ENCODE measurements at places on chromosomes 3 and 15.

GRCh38 chr3:8972639-8973038, 9.4 kb upstream of the RAD18 start:
- no peak for DNase-seq

- no peak for DNase-seq
These were observed 43.1 kb downstream of the FGF7 start for GRCh38 chr15:49466119-49466518.

GRCh38 chr15:44726136-44726535, 10.2 kb upstream of the TRIM69 start:
- DNase-seq: no peak

- no peak for DNase-seq
These were observed 45.5 kb downstream of the HPS3 start for GRCh38 chr3:149174901-149175300.

- DNase-seq: no peak
These were observed 924.3 kb upstream of the GBE1 start for GRCh38 chr3:82685761-82686160.

GRCh38 chr3:46380471-46381221, 9.9 kb downstream of the CCR5 start:
- DNase-seq: no peak

GRCh38 chr3:88133711-88134263, 16.0 kb upstream of the C3orf38 start:
- DNase-seq: no peak

- DNase-seq: no peak
These were observed 40.1 kb downstream of the FNDC3B start for GRCh38 chr3:172079326-172079976.

GRCh38 chr3:42115215-42115614, 24.1 kb downstream of the TRAK1 start:
- DNase-seq: no peak

DNA sequence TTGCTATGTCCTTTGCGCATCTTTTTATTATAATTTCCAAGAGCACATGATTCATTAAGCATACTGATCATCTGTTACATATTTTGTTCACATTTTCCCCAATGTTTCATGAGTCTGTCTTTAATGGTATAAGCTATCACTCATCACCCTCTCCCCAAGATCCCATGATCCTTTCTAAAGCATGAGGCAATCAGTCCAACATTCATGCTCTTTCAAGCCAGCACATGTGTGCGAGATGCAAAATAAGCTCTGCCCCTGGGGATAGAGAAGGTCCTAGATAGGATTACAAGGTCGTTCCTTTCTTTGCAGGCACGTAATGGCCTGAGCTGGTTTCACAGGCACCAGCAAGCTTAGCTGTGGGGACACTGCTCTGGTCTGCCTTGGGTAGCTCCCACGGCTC, 32.2 kb upstream of the B3GNT5 start:
- DNase-seq: no peak

DNA sequence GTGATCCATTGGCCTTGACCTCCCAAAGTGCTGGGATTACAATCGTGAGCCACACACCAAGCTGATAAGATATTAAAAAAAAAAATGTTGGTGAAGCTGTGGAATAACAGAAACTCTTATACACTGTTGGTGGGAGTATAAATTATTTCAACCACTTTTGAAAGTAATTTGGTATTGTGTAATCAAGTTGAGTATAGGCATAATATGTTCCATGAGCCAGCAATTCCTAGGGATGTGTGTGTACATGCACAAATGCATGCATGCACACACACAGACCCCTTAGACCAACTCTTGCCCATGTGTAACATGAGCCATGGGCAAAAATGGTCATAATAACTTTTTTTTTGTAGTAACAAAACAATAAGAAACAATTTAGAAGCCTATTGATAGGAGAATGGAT, 130.2 kb upstream of the ANKRD28 start:
- no peak for DNase-seq

DNA sequence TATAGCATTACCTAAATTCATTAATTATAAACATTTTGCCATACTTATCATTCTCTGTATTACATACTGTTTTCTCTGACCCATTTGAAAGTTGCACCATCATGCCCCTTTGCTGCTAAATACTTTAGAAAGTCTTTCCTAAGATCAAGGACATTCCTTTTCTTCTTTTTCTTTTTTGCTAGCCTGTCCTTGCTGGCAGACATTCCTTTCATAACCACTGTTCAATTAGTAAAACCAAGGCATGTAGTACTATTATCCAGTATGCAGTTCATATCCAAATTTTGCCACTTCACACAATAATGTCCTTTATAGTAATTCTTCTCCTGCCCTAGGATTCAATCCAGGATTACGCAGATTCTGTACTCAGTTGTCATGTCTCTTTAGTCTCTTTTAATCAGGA, 321.0 kb upstream of the C2CD4B start:
- DNase-seq: no peak

- DNase-seq: no peak
These were observed 157.4 kb downstream of the LEKR1 start for GRCh38 chr3:156983559-156983958.

GRCh38 chr3:66133050-66133757, 87.6 kb upstream of the SLC25A26 start:
- no peak for DNase-seq

DNA sequence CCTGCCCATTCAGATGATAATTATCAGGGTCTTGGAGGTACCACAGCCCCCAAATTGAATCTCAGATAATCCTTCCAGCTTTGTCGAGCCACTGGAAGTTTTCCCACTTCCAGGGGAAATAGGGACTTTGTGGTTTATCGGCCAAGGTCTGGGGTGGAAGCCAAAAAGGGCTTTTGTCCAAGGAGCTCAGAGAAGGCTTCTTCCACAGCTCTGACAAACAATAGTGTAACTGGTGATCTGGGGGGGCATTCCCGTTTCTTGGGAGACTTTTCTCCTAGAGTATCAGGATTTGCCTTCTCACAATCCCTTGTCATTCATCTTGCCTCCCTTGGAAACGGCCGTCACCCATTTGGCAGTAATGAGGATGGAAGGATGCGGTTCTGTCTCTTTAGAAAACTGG, 18.4 kb downstream of the SRGAP3 start:
- DNase-seq: no peak

GRCh38 chr3:111315930-111316587, 225.9 kb upstream of the CD96 start:
- no peak for DNase-seq

GRCh38 chr3:107956991-107957900, 133.6 kb downstream of the CD47 start:
- DNase-seq: no peak

- no peak for DNase-seq
These were observed 560 bp upstream of the TTLL13 start for GRCh38 chr15:90248789-90249202.

- no peak for DNase-seq
These were observed 451.6 kb upstream of the SEMA6D start for GRCh38 chr15:47265686-47266085.

DNA sequence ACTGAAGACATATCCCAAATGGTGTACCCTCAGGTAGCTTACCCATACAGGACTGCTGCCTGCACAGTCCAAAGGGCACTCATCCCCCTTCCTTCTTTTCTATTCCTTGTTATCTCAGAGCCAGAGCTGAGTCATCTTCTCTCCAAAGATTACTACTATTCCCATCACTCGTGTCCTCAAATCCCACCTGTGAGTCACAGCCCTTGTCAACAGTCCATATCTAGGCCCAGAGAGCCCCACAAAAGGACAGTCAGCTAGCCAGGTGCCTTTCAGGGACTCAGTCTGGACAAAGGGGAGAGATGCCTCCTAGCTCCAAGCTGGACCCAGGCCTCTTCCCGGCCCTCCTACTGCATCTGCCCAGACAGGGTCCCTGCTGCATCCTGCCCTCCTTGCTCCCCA, 11.0 kb downstream of the PARP16 start:
- no peak for DNase-seq

DNA sequence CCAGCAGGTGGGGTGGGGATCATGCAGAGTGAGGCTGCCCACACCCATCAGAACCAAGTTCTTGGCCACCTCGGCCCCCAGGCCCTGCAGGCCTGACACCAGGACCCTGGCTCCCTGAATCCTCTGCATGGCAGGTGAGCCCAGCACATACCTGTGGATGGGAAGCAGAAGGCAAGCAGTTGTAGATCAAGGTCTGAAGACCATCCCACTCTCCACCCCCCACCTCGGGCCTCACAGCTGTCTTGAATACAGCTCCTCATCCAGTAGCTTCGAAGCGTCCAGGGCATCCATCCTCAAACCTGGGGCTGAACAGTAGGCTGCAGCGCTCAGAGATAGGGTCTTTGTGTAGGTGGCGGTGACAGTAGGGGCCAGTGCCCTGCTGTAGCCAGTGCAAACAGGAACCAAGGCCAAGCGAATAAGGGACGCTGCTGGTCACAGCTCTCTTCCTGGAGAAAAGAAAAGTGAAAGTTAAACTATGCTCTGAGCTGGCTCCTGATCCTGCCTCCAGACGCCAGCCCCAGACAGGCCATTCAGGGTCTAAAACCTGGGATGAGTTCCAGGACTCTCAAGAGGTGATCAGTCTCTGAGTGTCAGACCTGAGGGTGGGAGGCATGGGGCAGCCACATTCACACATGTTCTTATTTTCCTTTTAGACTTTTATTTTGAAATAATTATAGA, at the start of gene UBA7:
UBA7 (minus strand) TSS at position 457 of the 678 bp plus-strand sequence; CDS start at position 291, 166 bp downstream.
- DNase-seq: no peak

DNA sequence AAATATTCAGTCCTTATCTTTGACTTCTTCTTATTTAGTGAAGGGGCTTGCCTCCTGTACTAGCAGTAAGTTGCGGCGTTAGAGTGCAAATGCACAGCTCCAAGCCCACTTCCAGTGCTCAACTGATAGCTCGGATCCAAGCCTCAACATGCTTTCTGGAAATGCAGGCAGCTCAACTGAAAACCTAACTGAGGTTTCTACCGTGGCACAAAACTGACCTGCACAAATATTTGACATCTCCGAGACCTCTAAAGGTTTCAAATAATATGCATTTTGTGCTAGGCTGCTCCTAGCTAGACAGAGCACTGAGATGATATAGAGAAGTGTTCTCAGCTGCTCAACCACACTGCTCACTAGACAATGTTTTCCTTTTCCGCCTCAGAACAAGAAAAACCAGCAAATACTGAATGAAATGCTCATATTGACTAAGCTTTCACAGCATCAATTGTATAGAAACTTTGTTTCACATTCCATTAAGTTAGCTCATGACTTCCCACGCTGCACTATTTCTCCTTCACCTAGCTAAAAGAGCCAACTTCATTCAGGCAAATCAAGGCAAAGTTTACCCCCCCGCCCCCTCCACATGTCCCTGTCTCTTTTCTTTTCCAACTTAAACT, 822 bp downstream of the ZNF385D start:
- no peak for DNase-seq

DNA sequence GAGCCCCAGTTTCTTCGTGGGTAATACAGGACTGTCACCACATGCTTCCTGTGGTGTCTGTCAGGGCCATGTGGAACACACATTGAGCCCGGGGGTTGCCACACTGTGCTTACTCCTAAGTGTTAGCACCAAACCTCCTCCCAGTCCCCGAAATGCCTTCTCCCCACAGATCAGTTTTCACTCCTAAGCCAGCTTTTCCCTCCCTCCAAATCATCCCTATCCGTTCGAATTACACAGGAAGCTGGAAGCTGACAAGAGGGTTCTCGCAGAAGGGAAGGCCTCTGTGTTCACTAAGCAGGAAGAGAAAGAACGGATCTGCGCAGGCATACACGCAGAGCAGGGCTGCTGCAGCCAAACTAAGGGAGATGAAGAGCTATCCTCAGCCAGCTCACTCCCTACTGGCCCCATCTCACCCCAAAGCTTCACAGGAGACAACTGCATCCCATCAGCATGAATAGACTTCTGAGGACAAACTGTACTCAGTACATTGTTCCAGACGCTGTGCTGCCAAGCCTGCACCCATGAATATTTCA, 32.3 kb downstream of the XXYLT1 start:
- no peak for DNase-seq

DNA sequence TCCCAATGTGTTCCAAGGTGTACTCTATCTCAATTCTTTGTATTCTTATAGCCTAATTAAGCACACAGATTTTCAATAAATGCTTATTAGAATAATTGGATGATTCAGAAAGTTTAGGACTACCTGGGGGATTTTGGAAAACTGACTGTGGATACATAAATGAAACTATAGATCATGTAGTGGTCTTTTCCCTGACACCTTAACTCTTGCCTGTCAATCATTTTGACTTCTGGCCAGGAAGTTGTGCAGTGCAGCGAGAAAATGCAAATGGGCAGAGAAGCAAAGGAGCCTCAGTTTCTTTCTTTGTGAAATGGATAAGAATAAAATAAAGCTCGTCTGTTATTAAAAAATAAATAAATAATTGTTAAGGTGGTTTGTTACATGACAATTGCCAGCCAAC, 47.4 kb upstream of the DCLK3 start:
- no peak for DNase-seq

DNA sequence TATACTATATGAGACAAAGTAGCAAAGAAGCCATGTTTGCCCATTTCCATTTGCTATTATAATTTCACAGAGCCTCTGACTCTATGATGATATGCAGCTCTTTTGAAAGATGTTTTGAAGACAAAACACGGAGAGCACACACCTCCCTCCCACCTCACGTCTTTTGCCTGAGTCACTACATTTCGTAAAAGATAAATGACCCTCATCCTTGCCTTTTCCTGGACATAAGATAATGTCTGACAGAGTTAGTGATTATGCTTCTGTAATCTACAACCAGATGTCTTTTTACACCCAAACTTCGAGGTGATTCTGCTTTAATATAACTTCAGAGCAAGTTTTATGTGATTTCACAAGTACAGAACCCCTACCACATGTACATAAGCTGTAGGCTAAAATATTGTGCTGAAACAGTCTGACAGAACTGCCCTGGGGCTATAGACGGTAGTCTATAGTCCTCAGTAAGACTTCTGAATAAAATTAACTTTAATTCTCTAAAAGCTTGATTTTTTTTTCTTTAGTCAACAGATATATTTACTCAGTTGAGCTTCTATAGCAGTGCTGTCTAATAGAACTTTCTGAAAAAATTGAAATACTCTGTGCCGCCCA, 99.9 kb downstream of the CD200R1L start:
- DNase-seq: no peak

DNA sequence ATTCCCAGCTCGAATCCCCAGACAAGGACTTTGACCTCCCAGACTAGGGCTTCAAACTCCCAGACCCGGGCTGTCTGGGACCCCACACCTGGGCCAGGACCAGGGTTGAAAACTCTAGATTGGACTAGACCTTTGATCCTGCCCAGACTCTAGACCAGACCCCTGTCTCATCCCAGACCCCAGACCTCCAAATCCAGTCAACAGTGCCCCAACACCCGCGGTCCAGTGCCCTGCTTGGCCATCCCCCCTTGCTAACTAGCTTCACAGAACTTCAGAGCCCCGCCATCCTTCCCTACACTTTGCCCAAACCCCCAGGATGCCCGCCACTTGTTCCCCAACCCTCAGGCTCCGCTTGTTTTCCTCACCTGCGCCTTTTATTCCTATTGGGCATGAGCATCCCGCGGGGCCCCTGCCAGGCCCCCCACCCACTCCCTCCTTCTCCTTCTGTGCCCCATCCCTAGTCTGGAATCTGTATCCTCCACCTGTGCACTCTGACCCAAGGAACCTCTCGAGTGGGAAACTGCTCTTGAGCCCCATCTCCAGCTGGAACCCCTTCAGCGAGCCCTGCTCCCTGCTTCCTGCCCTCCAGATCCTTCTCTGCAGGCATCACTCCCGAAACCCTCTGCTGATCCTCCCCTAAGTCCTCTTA, 604 bp downstream of the GNAI2 start:
- DNase-seq: no peak
